ENCODE measurements at places on chromosomes 11 and 22.

GRCh38 chr11:68460741-68461574 is at the start of gene PPP6R3:
TSS of gene PPP6R3 (plus strand) at chr11:68460752. CDS start at chr11:68537665, 76,913 bp downstream.
- DNase-seq = no peak

GRCh38 chr11:39365809-39366436 is 2093.5 kb downstream of the LRRC4C start:
- DNase-seq = no peak

DNA sequence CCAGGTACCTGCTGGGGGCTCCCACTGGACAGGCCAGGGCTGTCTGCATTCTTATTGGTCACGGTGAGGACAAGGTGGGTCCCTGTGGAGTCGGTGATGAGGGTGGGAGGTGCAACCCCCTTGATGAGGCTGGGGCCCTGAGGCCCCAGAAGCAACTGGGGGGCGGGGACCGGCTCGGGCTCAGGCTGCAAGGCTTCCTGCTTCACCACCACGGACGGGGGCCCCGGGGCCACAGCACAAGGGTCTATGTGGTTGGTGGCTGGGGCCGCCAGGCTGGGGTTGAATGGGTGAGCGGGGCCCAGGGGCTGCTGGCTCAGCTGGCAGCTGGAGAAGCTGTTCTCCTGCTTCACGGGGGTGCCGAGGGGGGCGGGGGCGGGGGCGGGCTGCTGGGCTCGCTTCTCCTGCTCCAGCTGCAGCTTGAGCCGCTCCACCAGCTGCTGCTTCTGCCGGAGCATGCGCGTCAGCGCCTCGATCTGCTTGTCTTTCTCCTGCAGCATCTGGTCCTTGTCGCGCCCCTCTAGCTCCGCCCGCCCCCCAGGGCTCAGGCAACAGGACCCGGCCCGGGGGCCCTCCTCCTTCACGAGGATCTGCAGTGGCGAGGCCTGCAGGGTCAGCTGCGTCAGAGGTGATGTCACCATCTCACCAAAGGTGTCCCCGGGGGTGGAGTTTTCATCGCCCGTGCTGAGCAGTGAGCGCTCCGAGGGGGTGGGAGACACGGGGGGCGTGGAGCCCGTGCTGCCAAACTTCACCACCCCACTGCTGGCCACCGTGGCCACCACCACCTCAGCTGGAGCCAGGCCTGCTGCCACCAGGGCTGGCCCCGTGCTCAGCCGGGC is 48.2 kb downstream of the SGSM3 start:
- no peak for DNase-seq

DNA sequence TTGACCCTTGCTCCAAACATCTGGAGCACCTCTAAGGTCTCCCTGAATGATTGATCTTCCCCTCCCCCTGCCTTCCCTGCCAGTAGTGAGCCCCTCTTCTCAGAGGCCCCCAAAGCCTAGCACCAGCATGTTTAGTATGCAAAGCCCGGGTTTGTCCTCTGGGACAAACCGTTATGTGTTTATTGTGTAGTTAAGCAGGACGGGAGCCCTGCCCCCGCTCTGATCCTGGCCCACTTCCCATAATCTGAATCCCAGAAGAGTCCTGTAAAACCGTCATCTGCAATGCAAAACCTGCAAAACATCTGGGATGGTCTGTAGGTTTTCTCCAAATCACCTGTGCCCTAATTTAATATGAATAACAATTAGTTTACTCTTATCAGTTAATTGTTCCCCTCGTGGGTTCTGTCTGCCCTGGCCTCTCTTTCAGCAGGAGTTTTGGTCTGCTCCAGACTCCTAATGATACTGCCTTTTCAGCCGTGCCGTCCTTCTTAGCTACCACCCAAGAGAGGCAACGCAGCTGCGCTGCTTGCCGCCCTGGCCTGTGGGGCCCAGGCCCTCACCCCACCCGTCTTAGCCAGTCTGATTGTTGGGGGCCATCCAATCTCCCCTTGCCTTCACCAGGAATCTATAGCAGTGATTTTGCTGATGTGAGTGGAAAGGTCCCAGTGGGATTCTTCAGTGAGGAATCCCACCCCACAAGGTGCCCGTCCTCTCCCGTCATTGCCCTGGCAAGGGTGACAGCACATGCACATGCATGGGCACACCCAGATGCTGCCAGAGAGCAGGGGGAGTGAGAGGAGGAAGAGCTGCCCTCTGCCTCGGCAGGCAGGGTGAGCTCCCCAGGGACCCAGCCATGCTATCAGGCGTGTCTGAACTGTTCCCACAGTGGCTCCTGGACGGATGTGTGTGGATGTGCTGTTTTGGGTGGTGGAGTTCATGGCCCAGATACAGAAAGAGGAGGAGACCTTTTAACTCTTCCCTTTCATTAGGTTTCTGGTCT is 3.0 kb upstream of the B3GAT1 start:
- DNase-seq = no peak

DNA sequence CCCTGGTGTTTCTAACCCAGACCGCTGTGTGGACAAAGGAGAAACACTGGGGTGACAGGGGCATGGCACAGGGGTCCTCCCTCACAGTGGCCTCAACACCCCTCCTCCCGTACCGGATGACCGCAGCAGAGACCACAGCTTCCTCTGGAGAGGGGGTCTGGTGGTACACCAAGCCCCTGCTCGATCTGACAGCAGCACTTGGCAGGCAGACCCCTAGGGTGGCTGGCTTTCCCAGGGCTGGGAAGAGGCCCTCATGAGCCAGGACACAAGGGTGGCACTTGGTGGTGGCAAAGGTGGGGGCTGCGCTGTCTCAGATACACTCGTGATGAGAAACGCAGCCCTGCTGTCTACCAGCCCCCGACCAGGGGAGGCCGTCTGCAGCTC is 38.7 kb downstream of the DUSP8 start:
- no peak for DNase-seq

DNA sequence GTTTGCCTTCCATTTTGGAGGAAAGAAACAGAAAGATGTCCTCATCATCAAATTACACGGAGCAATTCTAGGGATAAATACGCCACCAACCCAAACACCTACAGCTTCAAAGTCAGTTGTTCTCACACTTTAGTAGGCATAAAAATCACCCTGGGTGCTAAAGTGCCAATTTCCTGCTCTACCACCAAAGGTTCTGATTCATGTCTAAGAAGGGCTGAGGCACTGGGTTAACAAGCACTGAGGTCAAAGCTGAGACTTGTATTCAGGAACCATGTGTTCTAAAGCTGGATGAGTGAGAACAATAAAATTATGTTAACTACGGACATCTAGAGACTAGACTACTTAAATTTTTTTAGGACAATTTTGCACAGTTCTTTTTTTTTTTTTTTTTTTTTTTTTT is 127.6 kb downstream of the MPPED2 start:
- DNase-seq = no peak

- no peak for DNase-seq
These were observed 25.9 kb downstream of the SHANK3 start for GRCh38 chr22:50698546-50698945.

- DNase-seq = no peak
These were observed 397.9 kb upstream of the CCDC90B start for GRCh38 chr11:83684071-83684470.

DNA sequence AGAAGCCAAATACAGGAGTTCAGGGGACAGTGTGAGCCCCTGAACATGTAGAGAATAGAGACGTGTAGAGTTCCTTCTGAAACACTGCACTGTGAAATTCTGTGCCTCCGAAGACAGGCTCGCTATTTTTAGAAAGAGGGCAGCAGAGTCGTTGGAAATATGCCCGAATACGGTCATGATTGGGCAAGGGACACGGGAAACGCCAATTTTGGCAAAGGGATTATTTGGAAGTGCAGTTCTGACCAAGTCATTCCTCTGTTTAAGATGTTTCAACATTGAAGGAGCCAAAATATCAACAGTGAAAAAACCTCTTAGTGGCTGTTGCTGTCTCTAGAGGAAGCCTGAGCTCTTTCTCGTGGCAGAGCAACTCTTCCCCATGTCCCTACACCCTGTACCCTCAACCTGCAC is 9.5 kb upstream of the CBX6 start:
- no peak for DNase-seq

GRCh38 chr11:46541593-46542371 is 52.0 kb downstream of the AMBRA1 start:
- DNase-seq = peak; percentile 88

- peak; percentile 58 for DNase-seq
These were observed 14.6 kb downstream of the ACAT1 start for GRCh38 chr11:108135845-108136544.

DNA sequence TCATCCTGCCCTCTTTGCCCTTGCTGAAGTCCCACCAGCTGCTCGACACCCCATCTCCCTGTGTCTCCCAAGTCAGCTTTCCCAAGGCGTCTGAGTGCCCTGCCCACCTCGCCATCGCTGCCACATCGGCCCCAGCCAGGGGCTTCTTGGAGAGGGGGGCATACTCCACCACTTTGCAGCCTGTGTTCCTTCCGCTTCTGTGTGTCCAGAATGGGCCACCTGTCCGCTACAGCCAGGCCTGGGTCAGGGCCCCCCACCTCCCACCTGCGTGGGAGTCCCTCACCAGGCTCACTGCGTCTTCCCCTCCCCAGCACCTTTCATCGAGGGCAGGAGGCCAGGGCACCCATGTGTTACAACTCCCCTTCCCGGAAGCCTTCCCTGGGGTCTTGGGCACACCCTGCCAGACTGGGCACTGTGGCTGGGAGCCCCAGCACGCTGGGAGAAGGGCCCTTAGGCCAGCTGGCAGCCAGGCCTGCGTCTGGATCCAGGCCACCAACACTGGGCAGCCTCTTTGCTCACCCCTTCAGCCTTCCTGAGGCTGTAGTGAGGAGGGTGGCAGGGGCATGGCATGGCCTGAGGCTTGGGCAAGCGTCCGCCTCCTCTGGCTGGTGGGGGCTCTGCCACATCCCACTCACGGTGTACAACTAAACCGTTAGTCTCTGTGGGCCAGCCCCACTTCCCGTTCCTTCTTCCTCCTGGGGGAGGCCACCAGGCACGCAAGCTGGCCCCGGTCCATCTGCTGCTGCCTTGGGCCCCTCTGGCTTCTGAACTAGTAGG is 13.4 kb downstream of the CPT1A start:
- no peak for DNase-seq

GRCh38 chr11:81039916-81040524 is 1599.2 kb upstream of the TENM4 start:
- no peak for DNase-seq

DNA sequence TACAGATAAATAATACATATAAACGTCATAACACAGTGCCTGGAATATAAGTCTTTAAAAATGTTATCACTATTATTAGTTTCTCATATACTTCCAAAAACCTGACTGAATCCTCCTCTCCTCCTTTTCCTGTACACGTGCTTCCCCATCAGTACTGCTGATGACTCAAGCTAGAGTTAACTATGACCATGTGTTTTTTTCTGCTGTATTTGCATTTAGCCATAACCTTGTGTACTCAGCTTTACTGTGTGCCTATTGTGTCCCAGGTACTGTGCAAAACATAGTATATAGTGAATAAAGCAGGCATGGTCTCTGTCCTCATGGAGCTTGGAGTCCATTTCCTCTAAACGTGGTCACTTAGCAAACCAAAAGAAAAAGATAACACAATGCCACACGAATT is 56.5 kb upstream of the ARHGAP32 start:
- no peak for DNase-seq

DNA sequence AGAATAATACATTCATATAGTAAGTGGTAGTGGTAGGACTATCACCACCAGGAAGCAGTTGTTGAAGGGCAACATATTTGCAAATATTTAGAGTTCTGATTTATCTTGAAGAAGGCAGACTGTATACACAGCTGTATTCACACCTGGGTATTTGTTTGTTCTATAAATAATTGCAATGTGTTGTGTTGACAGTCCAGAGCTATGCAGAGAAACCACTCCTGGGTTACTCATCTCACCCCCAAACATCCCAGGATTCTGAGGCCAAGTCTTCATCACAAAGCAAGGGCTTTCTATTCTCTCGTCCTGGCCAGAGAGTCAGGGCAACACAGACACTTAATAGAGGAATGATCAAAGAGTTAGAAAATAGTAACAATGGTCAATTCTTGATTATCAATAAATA is 102.1 kb upstream of the FAT3 start:
- no peak for DNase-seq

DNA sequence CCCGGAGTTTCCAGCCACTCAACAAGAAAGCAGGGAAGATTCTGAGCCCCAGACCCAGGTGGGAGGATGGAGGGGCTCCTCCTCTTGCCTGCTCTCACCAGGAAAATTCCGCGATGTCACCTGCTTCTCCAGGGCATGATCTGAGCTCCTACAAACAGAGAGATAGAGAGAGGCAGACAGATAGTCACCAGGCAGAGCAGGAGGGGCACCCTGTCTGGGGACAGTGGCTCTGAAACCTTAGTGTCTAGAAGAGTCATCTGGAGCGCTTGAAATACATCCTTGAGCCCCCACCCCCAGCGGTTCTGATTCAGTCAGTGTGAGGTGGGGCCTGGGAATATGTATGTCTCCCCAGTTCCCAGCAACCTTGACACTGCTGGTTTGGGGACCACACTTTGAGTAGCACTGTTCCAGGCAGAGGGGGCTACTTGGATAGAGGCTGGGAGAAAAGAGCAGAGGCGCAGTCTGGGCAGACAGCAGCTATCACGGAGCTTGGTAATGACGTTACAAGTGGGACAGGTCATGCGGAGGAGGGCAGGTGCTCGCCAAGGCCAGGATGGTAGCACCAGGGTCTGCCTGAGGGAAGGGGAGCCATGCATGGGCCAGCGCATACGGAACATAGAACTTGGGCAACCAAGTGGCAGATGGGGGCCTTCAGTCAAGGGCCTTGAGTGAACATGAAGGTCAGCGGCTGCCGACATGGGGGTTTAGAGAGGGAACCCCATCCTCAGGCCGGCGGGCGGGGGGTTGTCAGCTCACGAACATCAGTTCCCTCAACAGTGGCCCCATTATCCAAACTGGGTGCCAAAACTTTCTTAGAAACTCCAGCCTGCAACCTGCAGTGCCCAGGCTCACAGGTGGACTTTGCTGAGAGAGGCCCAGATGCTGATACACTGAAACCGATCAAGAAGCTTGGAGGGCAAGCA is 60.9 kb upstream of the MYEOV start:
- no peak for DNase-seq

DNA sequence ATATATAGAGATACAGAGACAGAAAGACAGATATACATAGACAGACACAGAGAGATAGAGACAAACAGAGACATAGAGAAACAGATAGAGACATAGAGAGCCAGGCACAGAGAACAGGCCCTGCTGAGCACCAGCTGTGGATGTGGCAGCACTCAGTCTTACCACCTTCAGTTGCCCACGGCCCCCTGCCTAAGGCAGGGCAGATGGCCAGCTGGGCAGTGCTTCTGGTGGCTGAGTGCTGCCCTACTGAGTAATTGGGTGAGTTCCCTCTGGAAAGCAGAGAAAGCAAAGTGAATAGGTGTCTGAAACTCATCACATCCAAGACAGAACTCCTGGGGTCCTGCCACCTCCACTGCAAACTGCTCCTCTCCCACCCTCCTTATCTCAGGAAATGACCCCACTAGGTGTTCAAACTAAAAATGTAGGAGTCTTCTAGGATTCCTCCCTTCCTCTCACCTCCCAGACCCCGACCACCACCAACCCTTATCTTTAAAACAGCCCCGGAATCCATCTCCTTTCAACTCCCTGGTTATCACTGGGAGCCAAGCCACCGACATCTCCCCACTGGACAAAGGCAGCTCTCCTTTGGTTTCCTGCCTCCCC is 27.2 kb downstream of the SYN3 start:
- no peak for DNase-seq

- no peak for DNase-seq
These were observed 936 bp downstream of the IL17REL start for GRCh38 chr22:50011447-50012210.
